Activated CD4-positive, alpha-beta T cell treated with anti-CD3 and anti-CD28 coated beads for 4 hours (primary cell): ENCODE measurements at places on chromosomes 5 and 9.

DNA sequence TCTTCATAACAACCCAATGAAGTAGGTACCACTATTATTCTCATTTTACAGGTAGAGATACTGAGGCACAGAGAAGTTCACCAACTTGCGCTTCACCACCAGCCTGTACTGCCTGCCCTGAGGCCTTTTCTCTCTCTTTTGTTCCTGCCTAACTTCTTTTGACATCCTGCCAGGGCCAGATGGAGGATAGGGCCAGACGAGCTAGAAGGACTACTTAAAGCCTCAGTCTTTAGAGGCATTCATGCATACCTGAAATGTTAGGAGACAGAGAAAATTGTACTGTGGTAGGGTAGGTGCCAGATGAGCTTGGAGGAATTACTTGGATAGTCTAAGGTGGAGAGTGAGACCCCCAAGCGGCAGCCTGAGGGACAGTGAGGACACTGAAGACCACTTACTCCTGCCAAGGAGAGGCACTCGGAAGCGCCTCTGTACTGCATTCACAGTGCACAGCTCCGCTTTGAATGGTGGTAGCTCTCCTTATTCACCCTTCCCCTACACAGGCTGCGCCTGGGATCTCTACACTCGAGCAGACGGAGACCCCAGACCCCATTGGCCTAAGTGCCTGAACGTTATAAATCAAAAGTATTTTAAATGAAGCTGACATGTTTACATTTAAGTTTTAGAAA lies 6.2 kb upstream of the ORM1 start:
- DNase-seq = no peak

GRCh38 chr5:55672477-55672911 lies 39.6 kb downstream of the SLC38A9 start:
- no peak for DNase-seq

- DNase-seq = no peak
Observed at GRCh38 chr5:101084353-101084752, 181.3 kb upstream of the ST8SIA4 start.

DNA sequence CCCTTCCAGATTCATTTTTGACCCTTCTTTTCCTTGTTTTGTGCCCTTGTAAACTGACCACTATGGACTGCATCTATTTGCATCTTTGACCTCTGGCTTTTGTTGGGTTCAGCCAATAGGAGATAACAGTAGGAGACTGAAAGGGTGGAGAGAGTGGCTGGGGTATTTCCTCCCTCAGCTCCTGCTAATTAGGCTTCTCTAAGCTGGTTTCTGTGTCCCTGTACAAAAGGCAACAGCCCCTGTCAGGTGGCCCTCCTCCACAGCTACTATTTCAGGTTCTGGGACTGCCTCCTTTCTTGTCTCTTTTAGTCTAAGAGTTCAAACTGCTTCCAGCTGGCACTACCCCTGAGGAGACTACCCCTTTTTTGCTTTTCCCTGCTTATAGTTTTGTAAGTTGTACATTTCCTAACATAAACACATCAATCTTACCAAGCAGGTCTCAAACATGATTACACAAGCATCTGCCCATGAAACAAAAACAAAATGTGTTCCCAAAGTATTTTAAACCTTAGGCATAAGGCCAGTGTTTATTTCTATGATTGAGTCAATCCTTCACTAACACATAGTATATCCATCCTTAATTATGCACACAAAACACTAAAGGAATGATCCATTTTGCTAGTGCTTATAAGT lies 262.0 kb upstream of the TRPM3 start:
- DNase-seq = no peak

DNA sequence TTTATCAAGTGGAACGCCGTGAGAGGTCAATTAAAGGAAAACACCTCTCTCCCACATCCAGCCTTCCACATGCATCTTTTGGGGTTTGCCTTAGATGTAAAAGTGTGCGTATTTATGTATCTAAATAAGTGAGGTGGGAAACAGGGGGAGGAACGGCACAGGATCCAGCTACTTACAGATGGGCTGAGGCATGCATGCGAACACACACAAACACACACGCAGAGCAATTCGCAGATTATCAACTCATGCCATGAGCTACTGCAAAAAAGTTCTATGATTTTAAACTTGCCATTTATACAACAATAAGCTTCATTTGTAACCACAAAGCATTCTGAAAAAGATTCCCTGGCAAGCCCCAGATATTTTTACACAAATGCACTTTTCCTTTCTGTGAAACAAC lies 242.1 kb downstream of the BNC2 start:
- DNase-seq = no peak

- DNase-seq = no peak
Observed at GRCh38 chr9:108565651-108566378, 290.0 kb downstream of the ACTL7B start.
